ENCODE measurements at places on chromosomes 2 and 18.

DNA sequence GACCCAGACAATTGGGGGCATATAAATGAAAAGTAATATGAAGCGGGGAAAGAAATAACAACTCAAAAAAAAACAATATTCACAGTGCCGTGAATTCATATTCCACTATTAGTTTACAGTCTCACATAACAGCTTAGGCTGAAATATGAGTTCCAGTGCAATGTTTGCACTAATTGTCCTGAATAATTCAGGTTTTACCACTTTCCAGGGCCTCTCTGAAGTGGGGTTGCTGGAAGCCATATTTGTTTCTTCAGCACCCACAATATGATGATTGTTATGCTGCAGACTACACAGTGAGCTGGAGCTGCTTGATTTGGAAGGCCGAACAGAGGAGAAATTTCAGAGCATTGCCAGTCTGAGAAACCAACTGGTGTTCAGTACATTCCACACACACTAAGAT is 894.5 kb upstream of the ACVR2A start:
- no peak for DNase-seq

GRCh38 chr2:85071096-85071495 is 62.1 kb upstream of the TCF7L1 start:
- DNase-seq: no peak

- no peak for DNase-seq
These were observed 1.8 kb upstream of the RNF149 start for GRCh38 chr2:101310090-101310833.

- DNase-seq: no peak
These were observed 442.2 kb downstream of the DSEL start for GRCh38 chr18:67074309-67074708.

DNA sequence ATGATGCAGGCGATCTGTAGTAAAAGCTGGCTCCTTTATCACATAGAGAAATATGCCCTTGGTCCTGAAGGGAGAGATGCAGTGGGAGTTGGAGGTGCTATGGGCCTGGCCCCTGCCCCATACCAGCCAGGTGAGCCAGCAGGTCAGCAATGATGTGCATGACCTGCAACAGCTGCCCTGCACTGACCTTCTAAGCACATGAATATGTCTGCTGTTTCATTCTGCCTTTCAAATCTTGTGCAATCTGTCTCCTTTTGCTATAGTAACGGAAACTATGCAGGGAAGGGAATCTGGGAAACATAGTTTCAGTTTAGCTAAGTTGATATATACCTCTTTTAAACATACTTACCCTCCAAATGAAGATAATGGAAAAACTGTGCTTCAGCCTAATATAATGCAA is 235.2 kb downstream of the TDRD15 start:
- DNase-seq: no peak

DNA sequence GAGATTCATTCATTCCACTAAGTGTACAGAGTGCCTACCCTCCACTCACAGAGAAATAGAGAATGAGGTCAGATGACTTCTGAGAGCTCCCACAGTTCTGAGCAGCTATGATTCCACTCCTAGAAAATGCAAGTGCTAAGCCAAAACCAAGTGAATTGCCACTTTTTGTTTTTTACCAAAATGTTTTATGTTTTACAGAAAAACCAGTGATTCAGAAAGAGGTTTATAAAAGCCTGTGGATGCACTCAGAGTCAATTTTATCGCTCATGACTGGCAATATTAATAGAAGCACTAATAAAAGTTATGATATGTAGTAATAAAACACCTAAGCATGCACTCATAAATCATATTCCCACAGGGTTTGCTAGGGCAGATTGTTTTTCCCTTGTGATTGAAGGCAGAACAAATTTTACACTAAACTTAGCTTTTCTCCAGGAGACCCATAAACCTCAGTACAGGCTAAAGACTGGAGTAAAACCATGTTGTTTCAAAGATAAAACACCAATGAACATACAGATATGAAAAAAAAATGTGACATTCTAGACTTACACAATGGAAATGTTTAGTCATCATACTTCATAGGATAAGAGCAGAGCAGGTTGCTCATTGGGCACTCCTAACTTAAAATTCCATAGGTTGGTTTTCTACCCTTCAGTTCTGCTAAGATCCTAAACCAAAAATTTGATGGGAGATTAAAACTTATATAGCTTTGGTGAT is 67.5 kb downstream of the PDK1 start:
- DNase-seq: no peak

GRCh38 chr2:241314226-241315092 is 1.0 kb downstream of the HDLBP start:
- no peak for DNase-seq
